Motor neuron (in vitro differentiated cells): ENCODE measurements at places on chromosomes 16 and 17.
A peak's percentile ranks its signal among the peaks of the same experiment; 100 is the strongest.

DNA sequence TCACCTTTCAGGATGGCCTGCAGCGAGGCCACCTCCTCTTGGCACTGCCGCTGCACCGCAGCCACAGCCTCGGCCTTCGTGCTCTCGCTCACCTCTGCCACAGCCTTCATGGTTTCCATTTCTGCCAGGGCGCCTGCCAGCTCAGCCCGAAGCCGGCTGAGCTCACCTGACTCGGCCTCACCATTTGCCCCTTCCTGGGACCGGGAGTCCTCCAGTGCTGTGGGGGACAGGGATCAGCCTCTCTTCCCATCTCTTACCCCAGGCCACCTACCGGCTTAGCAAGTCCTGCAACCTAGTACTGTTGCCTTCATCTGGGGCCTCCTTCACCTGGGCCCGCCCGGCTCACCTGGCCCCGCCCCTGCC is 658 bp downstream of the RABEP2 start:
- ATAC-seq = no peak

GRCh38 chr16:14358697-14359305 is 271.3 kb downstream of the PARN start:
- no peak for ATAC-seq

- peak; percentile 72 for ATAC-seq
Measured at GRCh38 chr16:50202926-50203624, 50.0 kb downstream of the TENT4B start.

DNA sequence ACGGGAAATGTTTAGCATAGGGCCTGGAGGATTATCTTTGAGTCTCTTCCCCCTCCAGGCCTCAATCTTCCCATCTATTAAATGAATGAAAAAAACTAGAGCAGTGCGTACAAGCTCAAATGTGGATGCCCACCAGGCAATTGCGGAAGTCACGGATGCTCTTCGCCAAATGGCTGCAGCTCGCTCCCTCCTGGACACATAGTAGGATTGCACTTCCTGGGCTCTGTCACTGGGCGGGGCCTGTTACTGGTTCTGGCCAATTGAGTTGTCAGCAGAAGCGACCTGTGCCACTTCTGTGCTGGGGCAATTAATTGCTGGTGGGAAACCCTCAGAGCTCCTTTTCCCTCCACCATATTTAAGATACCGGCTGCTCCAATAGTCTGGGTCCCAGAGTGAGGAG is 168.2 kb upstream of the IRX6 start:
- no peak for ATAC-seq

DNA sequence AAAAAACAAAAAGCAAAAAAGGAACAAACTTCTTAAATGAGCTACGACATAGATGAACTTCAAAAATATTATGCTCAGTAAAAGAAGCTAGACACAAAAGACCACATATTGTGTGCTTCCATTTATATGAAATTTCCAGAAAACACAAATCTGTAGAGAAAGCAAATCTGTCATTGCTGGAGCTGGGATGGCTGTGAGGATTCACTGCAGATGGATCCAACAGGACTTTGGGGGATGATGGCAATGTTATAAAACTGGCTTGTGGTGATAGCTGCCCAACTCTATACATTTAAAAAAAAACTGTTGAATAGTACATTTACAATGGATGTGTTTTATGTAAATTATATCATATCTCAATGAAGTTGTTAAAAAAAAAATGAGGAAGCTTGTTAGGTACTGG is 52.6 kb upstream of the MAP3K14 start:
- no peak for ATAC-seq

DNA sequence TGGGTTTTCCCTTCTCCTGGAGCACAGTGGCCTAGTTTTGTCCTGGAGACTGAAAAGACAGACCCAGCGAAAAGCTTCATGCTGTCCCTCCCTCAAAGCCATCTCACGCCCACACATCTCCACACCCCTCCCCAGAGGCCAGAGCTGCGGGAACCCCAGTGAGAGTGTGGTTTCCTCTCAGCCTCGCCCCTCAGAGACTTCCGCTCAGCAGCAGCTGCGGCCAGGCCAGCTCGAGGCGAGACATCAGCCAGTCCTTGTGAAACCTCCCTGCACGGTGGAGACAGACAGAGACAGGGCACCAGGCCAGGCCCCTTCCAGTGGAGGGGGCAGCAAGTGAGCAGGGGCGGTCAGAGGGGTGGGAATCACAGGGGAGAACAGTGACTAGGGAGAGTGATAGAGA is 77.0 kb upstream of the TNRC6C start:
- peak; percentile 97 for ATAC-seq

DNA sequence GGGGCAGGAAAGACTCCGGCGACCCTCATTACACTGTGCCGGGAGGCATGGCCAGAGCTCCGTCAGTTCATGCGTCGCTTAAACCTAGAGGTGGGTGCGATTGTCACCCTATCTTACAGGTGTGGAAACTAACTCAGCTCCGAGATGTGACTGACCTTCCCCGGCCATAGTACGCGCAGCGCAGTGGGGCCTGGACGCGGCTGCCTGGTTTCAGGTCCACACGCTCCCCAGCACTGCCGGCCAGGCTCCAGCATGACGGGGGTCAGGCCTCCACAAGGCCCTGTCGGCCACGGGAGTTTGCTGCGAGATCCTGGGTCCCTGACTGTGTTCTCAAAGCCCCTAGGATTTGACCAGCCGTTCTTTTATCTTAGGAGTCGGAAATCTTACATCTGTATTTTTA is 34.4 kb downstream of the JPH3 start:
- ATAC-seq = peak; percentile 7

DNA sequence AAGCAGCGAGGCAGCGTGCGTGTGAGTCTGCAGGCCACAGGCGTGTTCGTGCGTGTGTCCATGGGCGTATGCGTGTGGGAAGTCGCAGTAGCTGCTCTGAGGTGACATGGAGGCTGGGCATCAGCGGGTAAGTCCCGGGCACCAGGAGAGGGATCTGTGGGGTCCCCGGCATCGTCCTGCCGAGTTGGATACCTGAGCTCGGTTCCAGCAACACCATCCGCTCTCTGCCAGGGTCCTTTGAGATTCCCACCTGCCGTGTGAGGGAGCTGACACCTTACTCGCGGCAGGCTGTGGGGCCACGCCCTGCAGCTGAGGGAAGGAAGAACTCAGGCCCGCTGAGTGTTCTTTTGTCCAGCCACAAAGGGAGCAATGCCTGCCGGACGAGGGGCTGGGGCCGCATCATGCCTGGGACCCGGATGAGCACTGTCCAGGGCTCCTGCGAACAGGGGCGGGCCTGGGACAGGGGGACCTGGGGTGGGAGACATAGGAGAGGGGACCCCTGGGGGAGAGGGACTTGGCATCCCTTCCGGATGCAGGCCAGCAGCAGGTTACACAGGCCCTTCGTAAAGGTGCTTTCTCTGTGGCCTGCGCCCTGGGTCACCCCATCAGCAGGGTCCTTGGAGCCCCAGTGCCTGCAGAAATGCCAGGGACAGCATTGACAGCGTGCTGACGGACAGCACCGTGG is 5.0 kb upstream of the SNAI3 start:
- no peak for ATAC-seq

- no peak for ATAC-seq
Measured at GRCh38 chr17:3835410-3836229, 10.4 kb downstream of the NCBP3 start.

- no peak for ATAC-seq
Measured at GRCh38 chr17:33079201-33079600, 87.6 kb downstream of the SPACA3 start.
